Right ventricle myocardium superior (tissue), 1 donor: ENCODE measurements at places on chromosomes 7 and 10. TPM values are rescaled to one million over a fixed set of nuclear protein-coding genes. Genes with fewer than 3 reads are reported as not detected.
A peak's percentile ranks its signal among the peaks of the same experiment; 100 is the strongest.

Gene MGAM2
- total RNA-seq: 0.11 TPM

Gene COL13A1
- total RNA-seq: 0.89 TPM

Gene STRIP2
- 16.2 TPM for total RNA-seq

Gene GPNMB
- total RNA-seq: 248 TPM

Gene TMEM209
- total RNA-seq: 6.2 TPM

Gene CASTOR2
- total RNA-seq: 36.2 TPM

Gene GPR26
- not detected for total RNA-seq

Gene BTRC
- total RNA-seq: 33.4 TPM

Gene SLIT1
- 0.16 TPM for total RNA-seq

Gene CLEC2L
- total RNA-seq: 0.83 TPM

Gene NYAP1
- 0.16 TPM for total RNA-seq

Gene KCP
- total RNA-seq: 0.11 TPM

Gene OR9A2
- 0.22 TPM for total RNA-seq

Gene TMEM196
- not detected for total RNA-seq

Gene MYOZ1
- 0.38 TPM for total RNA-seq

DNA sequence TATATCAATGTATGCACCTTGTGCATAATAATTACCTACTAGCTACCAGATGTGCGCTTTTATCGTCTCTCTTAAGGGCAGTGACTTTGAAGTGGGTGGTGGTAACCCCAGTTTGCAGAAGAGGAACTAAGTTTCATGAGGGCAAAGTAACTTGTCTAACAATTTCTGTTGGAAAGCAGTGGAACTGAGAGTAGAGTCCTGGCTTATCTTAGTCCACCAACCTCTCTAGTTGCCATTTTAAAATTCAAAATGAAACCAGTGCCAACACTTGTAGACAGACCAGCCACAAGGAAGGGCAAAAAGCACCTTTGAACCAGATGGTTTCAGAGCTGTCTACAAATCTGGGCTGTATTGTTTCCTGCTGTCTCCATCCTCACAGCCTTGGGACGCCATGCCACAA is 32.0 kb upstream of the RBM20 start:
- DNase-seq: no peak

- peak; percentile 26 for DNase-seq
These were observed 81.9 kb downstream of the CHST15 start for GRCh38 chr10:124011464-124011863.

DNA sequence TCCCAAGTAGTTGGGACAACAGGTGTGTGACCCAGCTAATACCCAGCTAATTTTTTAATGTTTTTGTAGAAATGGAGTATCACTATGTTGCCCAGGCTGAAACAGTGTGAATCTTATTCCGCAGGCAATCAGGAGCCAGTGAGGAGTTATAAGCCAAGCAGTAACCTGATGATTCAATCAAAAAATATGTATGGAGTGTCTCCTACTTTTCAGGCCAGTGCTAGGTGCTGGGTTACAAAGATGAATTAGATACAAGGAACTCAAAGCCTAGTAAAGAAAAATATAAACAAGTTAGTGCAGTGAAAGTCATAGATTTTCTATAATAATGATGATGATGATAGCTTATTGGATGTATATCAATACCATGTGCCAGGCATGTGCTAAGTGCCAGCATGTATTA is 13.2 kb upstream of the IFRD1 start:
- no peak for DNase-seq

- no peak for DNase-seq
These were observed 936 bp upstream of the TCERG1L start for GRCh38 chr10:131312478-131312836.

GRCh38 chr7:106773228-106773627 is 91.9 kb upstream of the PIK3CG start:
- DNase-seq: no peak

- DNase-seq: no peak
These were observed 59.5 kb upstream of the C1QL3 start for GRCh38 chr10:16581202-16581601.

DNA sequence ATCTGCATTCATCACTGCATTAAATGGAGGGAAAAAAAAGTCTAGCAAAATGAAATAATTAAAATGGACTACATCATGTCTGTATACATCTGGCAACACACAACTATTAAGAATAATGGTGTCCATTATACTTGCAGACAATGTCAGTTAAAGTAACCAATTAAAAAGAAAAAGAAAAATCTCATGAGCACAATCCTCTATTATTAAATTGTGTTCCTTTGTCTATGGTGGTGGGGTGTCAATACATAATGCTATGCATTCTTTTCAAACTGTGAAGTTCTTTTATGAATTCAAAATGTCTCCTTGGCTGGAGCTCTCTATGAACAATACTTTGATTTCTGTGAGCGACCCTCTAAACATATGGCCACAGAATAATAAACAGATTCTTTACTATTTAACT is 63.5 kb downstream of the NRP1 start:
- DNase-seq: no peak

- DNase-seq: no peak
These were observed 1101.7 kb upstream of the GHITM start for GRCh38 chr10:83037653-83038052.

GRCh38 chr10:124563320-124564040 is 101.9 kb downstream of the LHPP start:
- no peak for DNase-seq

DNA sequence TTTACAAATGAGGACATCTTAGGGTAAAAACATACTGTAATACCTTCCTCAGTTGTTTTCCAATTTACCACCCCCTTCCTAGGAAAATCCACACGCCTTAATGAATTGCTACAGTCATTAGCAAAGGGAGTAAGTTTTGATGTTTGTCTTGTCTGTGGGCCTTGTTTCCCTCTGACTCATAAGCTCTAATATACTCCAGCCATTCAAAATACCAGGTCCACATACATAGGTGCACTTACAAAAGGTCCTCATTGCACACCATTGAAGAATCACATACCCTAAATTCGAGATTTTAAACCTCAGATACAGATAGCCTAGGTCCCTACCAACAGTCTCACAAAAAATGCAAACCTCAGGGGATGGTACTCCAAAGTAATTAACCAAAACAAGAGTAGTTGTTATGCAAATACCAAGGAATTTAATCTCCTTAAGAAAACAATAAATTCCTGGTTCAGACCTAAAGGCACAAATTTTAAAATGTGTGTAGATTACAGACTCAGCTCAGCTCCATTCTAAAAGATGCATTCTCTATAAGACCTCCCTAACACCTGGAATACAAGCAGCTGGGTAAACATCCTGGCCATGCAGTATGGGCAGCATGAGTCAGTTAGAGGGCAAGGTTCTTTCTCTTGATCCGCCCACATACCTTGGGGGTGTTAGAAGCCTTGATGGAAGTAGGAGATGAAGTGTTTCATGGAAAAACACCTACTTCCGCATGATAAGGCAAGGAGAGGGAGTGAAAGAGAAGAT is 3.0 kb upstream of the LIPK start:
- no peak for DNase-seq

GRCh38 chr10:77909749-77910375 is 16.7 kb downstream of the DLG5 start:
- DNase-seq: no peak

GRCh38 chr10:89332123-89332633 is 4.4 kb downstream of the IFIT3 start:
- DNase-seq: no peak

DNA sequence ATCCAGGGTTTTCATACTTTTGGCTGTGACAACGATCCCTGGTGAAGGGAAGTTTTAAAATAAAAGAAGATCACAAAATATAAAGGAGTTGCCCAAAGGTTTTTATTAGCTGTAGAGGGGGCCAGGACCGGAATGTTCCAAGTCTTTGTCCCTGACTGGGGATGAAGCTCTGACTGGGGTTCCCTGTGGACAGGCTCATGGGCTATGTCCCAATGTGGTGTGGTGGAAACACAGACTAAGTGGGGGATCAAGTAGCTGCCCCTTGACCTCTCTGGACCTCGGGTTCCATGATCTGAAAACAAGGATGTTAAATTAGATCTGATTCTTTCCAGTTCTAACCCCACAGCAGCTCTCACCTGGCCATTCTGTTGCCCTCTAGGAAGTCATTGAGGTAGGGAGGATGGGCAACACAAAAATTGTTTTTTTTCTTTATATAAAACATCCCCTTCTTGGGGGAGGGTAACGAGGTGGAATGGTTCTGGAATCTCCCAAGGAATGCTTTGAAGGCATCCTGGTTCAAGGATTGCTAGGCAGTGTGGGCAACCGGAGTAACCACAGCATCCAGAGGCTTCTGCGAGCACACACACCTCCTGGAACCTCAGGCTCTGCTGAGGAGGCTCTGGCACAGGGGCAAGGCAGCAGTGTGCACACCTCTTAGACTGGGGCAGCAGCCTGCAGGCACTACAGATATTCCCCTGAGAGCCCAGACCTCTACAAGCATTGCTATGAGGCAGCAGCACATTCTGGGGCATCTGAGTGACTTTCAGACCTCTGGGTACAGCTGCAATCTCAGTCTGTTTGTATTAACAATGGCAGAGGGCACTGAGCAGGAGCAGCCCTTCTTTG is 21.4 kb upstream of the CRYGN start:
- no peak for DNase-seq

- no peak for DNase-seq
These were observed 34.8 kb downstream of the ITGB8 start for GRCh38 chr7:20365486-20365885.

GRCh38 chr10:75972491-75973276 is 541.3 kb downstream of the LRMDA start:
- DNase-seq: no peak

DNA sequence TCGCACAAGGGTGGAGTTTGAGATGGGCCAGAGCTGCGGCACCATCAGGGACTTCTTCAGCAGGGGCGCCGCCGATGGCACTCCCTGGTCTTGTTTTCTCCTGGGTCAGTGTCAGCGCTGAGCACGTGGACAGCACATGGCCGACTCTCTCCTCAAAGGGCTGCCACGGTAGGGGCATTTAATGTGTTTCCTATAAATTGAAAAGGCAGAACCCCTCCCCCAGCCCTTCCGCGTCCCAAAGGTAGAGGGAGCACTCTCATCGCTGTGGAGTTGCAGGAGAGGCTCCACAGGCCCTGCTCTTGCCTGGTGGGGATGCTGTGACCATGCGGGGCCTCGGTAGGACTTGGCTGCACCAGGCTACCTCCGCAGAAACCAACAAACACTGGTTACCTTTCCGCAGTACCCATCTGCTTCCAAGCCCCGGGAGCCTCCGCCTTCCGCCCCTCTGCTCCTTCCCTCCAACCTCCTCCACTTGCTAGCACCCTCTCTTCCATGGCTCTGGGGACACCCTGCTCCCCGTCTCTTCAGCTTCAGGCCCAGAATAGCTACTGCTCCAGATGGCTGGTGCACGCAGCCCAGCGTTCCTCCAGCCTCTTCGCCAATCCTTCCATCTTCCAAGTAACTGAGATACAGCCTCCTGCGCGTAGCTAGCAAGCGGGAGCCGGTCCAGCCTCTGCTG is 166.3 kb upstream of the ADCY1 start:
- no peak for DNase-seq

GRCh38 chr10:75407713-75408508 is 6.3 kb upstream of the ZNF503 start:
- peak; percentile 78 for DNase-seq

- DNase-seq: no peak
These were observed 74.2 kb downstream of the CTNNA3 start for GRCh38 chr10:67621834-67622233.

DNA sequence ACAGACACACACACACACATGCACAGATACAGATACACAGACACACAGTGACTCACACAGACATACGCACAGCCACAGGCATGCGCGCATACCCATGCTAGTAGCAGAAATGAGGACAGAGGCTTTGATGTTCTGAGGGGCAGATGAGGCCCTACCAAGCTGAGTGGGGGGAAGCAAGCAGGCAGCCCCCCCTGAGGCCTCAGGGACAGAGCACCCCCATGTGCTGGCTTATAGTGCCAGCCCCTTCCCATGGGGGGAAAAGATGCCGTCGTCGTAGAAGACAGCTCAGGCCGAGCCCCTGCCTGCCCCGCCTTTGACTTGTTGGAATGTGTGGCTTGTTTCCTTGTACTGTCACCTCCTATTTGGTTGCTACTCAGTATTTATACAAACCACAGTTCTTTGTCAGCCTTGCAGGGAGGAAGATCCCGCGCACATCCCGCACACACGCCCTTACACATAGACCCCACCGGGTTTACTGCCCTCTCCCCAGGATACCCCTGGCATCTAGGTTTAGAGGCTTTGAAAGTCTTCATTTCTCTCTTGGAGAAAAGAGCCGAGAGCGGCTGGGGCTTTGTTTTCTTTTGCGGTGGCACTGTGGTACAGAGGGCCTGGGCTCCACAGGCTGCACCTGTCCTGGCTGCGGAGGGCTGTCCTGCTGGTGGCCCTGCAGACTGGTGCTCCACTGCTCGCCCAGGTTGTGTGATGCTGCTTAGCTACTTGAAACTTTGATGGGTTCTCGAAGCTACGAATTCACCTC is 112.5 kb downstream of the DOCK1 start:
- no peak for DNase-seq

DNA sequence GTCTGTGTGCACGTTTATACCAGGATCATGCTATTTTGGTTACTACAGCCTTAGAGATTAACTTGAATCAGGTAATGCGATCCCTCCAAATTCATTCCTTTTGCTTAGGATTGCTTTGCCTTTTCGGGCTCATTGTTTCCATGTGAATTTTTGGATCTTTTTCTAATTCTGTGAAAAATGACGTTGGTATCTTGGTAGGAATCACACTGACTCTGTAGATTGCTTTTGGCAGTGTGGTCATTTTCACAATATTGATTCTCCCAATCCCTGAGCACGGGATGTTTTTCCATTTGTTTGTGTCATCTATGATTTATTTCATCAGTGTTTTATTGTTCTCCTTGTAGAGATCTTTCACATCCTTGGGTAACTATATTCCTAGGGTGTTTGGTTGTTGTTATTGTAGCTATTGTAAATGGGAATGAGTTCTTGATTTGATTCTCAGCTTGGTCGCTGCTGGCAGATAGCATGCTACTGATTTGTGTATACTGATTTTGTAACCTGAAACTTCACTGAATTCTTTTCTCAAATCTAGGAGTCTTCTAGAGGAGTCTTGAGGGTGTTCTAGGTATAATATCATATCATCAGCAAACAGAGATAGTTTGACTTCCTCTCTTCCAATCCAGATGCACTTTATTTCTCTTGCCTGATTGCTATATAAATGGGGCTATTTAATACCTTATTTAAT is 18.2 kb downstream of the SNX8 start:
- DNase-seq: no peak

GRCh38 chr7:30927559-30927958 is 15.9 kb downstream of the AQP1 start:
- DNase-seq: no peak

DNA sequence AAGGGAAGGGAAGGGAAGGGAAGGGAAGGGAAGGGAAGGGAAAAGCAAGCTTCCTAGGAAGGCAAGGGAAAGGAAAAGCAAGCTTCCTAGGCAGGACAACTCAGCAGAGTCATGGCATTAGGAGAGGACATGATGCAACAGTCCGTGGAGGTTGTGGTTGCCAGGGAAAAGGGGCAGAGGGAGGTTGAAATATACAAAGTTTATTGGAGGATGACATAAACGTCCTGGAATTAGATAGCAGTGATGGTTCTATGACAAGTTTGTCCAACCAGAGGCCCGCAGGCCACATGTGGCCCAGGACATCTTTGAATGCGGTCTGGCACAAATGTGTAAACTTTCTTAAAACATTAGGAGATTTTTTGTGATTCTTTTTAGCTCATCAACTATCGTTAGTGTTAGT is 59.8 kb upstream of the OPN4 start:
- no peak for DNase-seq

GRCh38 chr7:149238051-149238450 is 1.4 kb upstream of the ZNF212 start:
- DNase-seq: no peak

- DNase-seq: no peak
These were observed 28.8 kb downstream of the TMEM120A start for GRCh38 chr7:75965617-75966016.

- no peak for DNase-seq
These were observed 268.0 kb downstream of the ANKRD7 start for GRCh38 chr7:118492466-118492865.

- no peak for DNase-seq
These were observed 97.3 kb downstream of the CFAP58 start for GRCh38 chr10:104450954-104451353.
